ENCODE measurements at places on chromosomes 4 and X. TPM values are rescaled to one million over a fixed set of nuclear protein-coding genes. Genes with fewer than 3 reads are reported as not detected.

KIT gene
- 7.6 TPM for total RNA-seq

MAGEE1 gene
- total RNA-seq = 2.2 TPM

SHROOM4 gene
- 9.7 TPM for total RNA-seq

IBSP gene
- not detected for total RNA-seq

ARHGAP10 gene
- total RNA-seq = 9.7 TPM

PAGE1 gene
- not detected for total RNA-seq

HEPH gene
- 27.5 TPM for total RNA-seq

ASB12 gene
- 0.78 TPM for total RNA-seq

NPNT gene
- total RNA-seq = 0.97 TPM
